Stimulated activated CD8-positive, alpha-beta memory T cell treated with anti-CD3 and anti-CD28 coated beads, Interleukin-15, amount 100 ng/mL, for 4 hours (primary cell): ENCODE measurements at places on chromosomes 2 and 18.

- no peak for DNase-seq
These were observed 47.1 kb downstream of the ZNF532 start for GRCh38 chr18:58911766-58912165.

GRCh38 chr2:134287323-134287722 is 33.5 kb downstream of the MGAT5 start:
- DNase-seq, result no peak

GRCh38 chr2:51807229-51807628 is 775.3 kb upstream of the NRXN1 start:
- no peak for DNase-seq

DNA sequence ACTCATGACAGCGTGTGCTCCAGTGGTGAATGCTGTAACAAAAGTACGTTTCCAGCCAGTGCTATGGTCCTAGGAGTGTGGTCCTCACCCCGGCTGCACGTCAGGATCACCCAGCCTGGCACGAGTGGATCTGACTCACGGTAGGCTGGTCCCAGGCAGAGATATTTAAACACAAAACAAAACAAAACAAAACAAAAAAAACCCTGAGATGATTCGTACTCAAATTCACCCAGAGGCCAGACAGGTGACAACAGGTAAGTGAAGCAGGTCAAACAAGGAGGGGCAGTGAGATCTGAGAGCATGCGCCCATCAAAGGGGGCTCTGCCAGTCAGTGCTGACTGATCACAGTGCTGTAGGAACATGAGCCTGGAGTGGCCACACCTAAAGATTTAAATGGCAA is 43.2 kb downstream of the C2orf76 start:
- DNase-seq, result no peak

GRCh38 chr18:66630831-66631230 is 26.9 kb upstream of the CDH19 start:
- DNase-seq, result no peak

DNA sequence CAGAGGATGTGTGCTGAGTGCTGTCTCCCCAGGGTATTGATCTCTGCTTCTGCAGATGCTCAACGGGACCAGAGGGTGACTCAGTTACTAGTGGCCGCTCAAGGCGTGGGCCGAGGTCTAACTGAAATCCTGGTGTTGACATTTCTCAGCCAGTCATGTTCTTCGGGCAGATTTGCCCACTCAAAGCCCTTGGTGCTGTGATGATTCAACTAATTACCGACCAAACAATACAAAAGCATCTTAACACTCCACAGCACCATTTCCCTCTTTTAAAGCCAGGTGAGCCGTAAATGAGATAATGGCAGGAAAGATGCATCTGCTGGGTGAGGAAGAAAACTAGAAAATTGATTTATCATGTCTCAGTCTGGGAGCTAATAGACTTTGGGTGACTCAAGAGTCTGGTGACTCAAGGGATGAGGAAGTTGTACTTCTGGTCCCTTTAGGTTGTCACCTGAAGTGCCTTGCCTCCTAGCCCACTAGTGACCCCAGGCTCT is 32.7 kb upstream of the PRLH start:
- DNase-seq, result no peak

- no peak for DNase-seq
These were observed 86.8 kb upstream of the SNTG2 start for GRCh38 chr2:863732-864450.

DNA sequence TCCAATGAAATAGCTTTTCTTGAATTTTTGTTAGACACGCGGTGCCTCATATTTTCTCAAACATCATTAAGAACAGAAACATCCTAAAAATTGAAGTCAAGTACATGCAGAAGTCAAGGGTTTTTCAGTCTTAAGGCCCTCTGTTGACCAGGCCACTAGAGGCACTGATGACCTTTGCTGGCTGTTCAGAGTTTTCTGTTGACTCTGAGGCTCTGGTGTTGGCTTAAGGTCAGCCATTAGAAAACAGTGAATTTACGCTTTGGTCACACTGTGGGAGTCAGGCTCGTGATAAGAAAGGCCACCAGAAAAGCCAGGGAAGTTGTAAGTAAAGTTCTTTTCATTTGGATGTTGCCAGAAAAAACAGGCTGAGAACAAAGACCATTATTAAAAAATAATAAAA is 5.8 kb upstream of the UPP2 start:
- no peak for DNase-seq

- DNase-seq, result no peak
These were observed 75.5 kb downstream of the SLC4A3 start for GRCh38 chr2:219702796-219703545.

DNA sequence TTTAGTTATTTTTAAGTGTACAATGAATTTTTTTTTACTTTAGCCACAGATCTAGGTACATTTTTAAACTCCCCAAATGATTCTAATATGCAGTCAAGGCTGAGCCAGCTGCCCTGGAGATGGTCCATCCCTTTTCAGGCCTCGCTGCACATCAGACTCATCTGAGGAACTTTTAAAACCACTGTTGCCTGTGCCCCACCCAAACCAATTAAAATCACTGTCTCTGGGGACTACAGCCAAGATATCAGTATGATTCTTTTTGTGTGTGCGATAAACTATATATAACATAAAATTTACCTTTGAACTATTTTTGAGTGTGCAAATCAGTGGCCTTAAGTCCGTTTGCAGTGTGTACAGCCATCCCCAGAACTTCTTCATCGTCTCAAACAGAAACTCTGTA is 9.1 kb upstream of the MALT1 start:
- DNase-seq, result no peak

DNA sequence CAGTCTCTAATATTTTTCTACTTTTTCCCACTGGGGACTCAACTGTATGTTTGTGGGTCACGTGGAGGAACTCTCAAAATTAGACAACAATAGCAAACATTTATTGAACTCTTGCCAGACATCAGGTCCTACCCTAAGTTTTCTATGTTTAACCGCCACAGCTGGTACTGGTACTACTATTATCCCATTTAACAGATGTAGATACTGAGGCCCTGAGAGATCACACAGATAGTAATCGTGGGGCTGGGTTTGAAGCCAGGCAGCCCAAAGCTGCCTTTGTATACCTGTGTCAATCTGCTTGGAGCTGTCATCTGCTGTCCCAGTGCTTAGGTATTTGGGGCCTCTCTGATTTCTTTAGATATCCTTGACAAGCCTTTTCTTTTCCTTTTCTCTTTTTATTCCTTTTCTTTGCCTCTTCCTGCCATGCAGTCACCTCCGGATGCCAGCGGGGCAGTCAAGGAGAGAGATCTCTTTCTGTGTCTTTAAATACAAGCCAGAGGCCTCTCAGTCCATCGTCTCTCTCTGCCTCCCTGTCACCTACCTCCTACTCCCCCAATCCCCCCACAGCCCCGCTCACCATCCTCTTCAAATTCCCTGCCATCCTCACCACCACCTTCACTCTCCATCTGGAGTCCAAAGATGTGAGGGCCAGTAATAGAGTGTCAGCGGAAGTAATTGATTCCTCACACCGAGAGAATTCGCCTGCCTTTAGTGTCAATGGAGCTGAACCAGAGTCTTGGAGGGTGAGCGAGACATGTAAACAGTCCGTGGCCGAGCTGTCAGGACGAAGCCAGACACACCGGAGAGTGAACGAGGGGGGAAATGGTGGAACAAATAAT is 23.4 kb downstream of the NRP2 start:
- no peak for DNase-seq

GRCh38 chr18:77970814-77971213 is 721.2 kb downstream of the GALR1 start:
- no peak for DNase-seq

DNA sequence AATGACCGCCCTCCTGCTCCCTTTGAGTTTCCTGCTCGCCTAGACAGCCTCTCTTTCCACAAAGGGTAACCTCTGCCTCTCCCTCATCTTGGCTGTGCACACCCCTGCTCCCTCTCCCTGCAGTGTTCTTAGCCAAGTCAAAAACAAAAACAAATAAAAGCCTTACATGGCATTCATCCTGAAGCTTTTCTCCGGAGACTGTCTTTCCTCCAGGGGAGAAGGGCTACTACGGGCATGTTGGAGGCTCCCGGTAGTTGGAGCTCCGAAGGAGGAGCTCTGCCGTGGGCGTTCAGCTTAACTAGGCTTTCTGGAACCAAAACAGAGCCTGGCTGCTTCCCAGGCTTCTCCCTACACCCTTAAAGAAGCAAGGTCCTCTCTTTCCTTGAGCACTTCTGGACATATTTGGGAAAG is 104.2 kb downstream of the TPGS2 start:
- no peak for DNase-seq

- DNase-seq, result no peak
These were observed 3.9 kb upstream of the KLHL29 start for GRCh38 chr2:23381084-23381483.

DNA sequence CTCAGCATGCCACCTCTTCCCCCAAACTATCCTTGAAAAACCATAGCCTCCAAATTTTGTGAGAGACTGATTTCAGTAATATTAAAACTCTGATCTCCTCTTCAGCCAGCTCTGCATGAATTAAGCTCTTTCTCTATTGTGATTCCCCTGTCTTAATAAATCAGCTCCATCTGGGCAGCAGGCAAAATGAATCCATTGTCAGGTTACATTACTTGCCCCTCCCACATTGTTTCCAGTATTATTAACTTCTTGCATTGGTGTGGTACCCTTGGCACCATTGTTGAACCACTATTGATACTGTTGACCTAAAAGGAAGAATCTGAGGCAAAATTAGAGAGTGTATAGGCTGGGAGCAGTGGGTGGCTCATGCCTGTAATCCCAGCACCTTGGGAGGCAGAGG is 512.2 kb upstream of the VRK2 start:
- DNase-seq, result no peak

GRCh38 chr2:11995456-11995855 is 249.0 kb downstream of the LPIN1 start:
- no peak for DNase-seq

- no peak for DNase-seq
These were observed 292.0 kb downstream of the PRKCE start for GRCh38 chr2:45943219-45944044.

GRCh38 chr2:54763636-54764291 is 40.3 kb downstream of the EML6 start:
- DNase-seq, result no peak

GRCh38 chr2:53939656-53940055 is 31.1 kb downstream of the PSME4 start:
- DNase-seq, result no peak

GRCh38 chr18:8362863-8363262 is 246.4 kb upstream of the RAB12 start:
- DNase-seq, result no peak

- no peak for DNase-seq
These were observed 28.7 kb downstream of the KLHL29 start for GRCh38 chr2:23413641-23414040.

DNA sequence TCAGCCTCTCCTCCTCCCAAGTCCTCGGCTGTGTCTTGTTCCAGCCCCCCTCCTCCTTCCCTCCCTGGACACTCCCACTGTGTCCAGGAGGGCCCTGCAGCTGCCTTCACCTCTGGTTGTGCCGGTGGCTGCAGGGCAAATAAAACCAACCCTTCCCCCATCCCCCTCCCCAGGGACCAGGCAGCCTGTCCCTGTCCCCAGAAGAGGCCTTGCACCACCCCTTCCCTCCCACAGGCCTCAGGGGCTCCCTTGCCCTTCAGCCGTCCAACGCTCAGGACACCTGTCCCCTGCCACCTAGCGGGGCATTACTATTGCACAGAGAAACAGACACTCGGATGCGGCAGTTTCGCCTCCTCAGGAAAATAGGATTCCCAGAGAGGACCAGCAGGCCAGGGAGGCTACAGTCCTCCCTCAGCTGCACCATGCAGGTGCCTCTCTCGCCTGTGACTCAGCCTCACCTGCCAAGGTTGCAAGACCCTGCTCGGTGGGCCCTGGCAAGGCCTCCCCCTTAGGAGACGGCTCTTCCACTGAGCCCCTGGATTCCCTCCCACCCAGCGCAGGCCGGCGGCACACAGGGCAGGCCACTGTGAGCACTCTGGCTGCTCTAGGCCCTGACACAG is 5.5 kb upstream of the GPC1 start:
- no peak for DNase-seq

DNA sequence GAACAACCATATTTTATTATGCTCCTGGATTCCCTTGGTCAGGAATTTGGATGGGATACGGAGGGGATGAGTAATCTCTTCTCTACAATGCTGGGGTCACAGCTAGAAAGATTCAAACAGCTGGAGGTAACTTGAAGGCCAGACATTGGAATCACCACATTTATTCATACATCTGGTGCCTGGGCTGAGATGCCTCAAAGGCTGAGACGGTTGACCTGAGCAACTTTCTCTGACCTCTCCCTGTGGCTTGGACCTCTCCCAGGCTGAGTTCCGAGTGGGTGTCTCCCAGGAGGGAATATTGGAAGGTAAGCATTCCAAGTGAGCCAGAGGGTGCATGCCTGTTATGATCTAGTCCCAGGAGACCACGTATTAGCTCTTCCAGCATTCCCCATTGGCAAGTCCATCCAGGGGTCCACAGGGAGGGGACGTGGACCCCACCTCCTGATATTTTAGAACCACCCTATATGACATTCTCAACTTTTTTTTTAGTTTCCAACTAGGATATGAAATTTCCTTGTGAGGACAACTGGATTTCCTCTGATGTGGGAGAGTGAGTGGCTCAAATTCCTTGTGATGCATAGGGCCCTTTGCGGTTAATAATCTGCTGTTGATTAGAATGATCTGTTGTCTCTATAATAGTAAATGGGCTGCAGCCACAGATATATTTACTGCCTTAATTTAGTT is 101.8 kb downstream of the MRPS9 start:
- no peak for DNase-seq

- no peak for DNase-seq
These were observed 30.5 kb downstream of the ZNF516 start for GRCh38 chr18:76464281-76465259.

DNA sequence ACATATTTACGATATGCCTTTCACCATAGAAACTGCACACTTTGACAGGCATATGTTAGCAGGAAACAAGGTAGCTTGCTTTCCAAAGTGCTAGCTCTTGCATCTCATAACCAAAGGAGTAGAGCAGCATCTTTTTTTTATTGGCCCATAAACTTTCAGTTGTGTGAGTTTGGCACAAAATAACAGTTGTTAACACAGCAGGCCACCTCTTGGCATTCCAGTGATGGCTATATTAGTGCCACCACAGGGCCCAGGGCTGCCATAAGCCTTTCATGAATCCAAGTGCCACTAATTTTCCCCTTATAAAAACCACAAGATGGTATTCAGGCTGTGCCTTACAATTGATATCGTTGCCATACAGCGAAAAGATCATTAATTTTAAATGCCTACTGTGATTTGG is 40.3 kb upstream of the KLF7 start:
- no peak for DNase-seq

DNA sequence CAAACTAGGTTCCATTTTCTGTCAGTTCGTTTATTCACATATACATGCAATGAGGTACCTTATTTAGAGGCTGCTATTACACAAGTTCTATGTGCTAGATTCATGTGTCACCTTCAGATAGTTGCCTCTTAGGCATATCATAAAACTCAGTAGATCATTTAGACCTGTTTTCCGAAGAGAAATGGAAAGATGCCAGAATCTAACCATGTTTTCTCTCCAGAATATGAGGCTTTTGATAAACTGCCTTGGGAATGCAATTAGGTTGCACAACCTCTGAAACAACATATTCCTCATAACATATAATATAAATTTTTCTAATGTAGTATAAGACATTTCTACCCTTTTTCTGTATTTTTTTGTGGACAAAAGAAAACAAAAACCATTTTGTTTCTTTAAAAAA is 108.1 kb downstream of the PRPF40A start:
- no peak for DNase-seq
